Bronchial smooth muscle cell (primary cell): ENCODE measurements at places on chromosomes 3 and 15. TPM values are rescaled to one million over a fixed set of nuclear protein-coding genes. Genes with fewer than 3 reads are reported as not detected.

Gene UBE2Q2
- 42.2 and 68.9 TPM in 2 replicates for total RNA-seq

Gene TMF1
- 34.5 and 42.8 TPM in 2 replicates for total RNA-seq

Gene TTBK2
- total RNA-seq = 6.0 and 8.2 TPM in 2 replicates

Gene GOLGA6A
- under 0.01 TPM in 2 replicates for total RNA-seq

Gene KNG1
- not detected in 2 replicates for total RNA-seq

Gene CD200R1
- total RNA-seq = 0.09 and 0.16 TPM in 2 replicates

Gene CCR8
- not detected in 2 replicates for total RNA-seq

Gene IFT122
- 29.3 and 32.6 TPM in 2 replicates for total RNA-seq

Gene GFM1
- 22.7 and 26.2 TPM in 2 replicates for total RNA-seq

Gene CACNA2D3
- 0.16 TPM in 1 of 2 replicates, not detected in the other for total RNA-seq

Gene IL17RD
- 4.7 and 5.2 TPM in 2 replicates for total RNA-seq

Gene ZNF774
- 0.86 and 1.7 TPM in 2 replicates for total RNA-seq

Gene GLDN
- 47.8 and 90.2 TPM in 2 replicates for total RNA-seq

Gene SERINC4
- not detected in 2 replicates for total RNA-seq

Gene CHRNA3
- under 0.01 TPM in 2 replicates for total RNA-seq

Gene TRH
- total RNA-seq = not detected in 2 replicates

Gene SLC2A2
- total RNA-seq = not detected in 2 replicates

Gene SCN11A
- total RNA-seq = under 0.01 TPM in 1 of 2 replicates, not detected in the other

Gene RBP2
- total RNA-seq = not detected in 2 replicates

Gene C2CD4A
- total RNA-seq = not detected in 2 replicates

Gene PLCD1
- total RNA-seq = 31.8 and 38.0 TPM in 2 replicates

Gene CYP1A2
- not detected in 2 replicates for total RNA-seq

Gene LYSMD4
- total RNA-seq = 9.5 and 13.1 TPM in 2 replicates

Gene CDHR4
- 0.16 and 0.43 TPM in 2 replicates for total RNA-seq

Gene SMCO1
- total RNA-seq = not detected in 2 replicates

Gene ATP8B4
- 6.9 and 29.4 TPM in 2 replicates for total RNA-seq

Gene SLC6A20
- total RNA-seq = not detected in 2 replicates

Gene RBPMS2
- 0.09 TPM in 1 of 2 replicates, not detected in the other for total RNA-seq

Gene ERICH6
- under 0.01 and 0.17 TPM in 2 replicates for total RNA-seq

Gene TRAIP
- total RNA-seq = 0.77 and 2.4 TPM in 2 replicates

Gene BNC1
- 1.7 and 4.3 TPM in 2 replicates for total RNA-seq

Gene PEX11A
- 8.5 and 10.8 TPM in 2 replicates for total RNA-seq

Gene SERPINI2
- total RNA-seq = not detected in 2 replicates

Gene GPR149
- total RNA-seq = not detected in 2 replicates

Gene LDHAL6B
- total RNA-seq = not detected in 2 replicates

Gene KLHDC8B
- total RNA-seq = 45.7 and 67.5 TPM in 2 replicates

Gene SEMA7A
- total RNA-seq = 5.8 and 9.6 TPM in 2 replicates

Gene PLCB2
- under 0.01 and 0.16 TPM in 2 replicates for total RNA-seq

Gene MELTF
- total RNA-seq = 7.7 and 11.2 TPM in 2 replicates

Gene SPSB4
- not detected in 2 replicates for total RNA-seq

Gene EXOSC7
- total RNA-seq = 60.8 and 62.1 TPM in 2 replicates

Gene AHSG
- not detected in 2 replicates for total RNA-seq

Gene PDIA5
- total RNA-seq = 22.6 and 30.7 TPM in 2 replicates

Gene TRANK1
- total RNA-seq = 16.9 and 22.2 TPM in 2 replicates

Gene PCOLCE2
- total RNA-seq = 122 and 144 TPM in 2 replicates

Gene LYZL4
- total RNA-seq = not detected in 2 replicates
